ENCODE measurements at places on chromosomes 3 and 15.
A peak's percentile ranks its signal among the peaks of the same experiment; 100 is the strongest.

- no peak for DNase-seq
Measured at GRCh38 chr15:85704720-85705429, 89.8 kb downstream of the KLHL25 start.

DNA sequence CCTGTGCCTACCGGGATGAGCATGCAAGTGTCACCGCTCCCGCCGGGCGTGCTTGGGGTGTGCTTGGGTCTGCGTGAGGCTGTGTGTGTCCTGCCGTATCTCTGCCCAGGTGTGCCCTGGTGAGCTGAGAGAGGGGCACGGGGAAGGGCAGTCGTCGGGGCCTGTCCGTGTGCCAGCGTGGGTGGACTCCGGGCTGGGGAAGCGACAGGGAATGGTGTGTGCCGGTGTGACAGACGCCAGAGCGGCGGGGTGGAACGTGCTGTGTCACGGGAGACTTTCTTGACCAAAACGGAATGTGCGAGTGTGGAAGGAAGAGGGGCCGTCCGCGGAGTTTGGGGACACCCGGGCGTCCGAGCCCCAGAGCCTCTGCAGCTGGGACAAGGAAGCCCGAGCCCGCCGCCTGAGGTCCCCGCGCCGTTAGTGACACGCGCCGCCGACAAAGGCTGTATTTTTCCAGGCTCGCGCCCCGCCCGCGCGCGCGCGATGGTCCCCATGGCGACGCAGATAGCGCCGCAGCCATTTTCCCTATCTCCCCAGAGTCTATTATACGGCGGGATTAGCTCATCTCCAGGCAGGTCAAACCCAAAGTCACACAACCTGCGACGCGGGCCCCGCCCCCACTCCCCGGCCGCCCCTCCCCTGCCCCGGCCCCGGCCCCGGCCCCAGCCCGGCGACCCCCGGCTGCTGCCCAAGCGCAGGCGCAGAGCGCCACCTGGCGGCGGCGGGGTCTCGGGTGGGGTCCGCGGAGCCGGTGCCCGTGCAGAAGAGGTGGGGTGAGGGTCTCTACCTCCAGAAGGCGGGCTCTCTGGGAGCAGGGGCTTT is 4.5 kb upstream of the GATA2 start:
- DNase-seq = peak; percentile 57

DNA sequence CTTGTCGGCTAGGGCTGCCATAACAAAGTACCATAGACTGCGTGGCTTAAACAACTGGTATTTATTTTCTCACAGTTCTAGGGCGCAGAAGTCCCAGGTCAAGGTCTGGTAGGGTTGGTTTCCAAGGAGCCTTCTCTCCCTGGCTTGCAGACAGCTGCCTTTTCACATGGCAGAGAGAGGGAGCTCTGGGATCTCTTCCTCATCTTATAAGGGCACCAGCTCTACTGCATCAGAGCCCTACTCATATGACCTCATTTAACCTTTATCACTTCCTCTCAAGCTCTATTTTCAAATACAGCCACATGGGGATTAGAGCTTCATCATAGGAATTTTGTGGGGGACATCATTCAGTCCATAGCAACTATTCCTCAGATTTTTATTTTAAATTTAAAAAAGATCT is 17.6 kb upstream of the PAQR9 start:
- no peak for DNase-seq

GRCh38 chr15:32120577-32121383 is 90.5 kb downstream of the CHRNA7 start:
- no peak for DNase-seq

DNA sequence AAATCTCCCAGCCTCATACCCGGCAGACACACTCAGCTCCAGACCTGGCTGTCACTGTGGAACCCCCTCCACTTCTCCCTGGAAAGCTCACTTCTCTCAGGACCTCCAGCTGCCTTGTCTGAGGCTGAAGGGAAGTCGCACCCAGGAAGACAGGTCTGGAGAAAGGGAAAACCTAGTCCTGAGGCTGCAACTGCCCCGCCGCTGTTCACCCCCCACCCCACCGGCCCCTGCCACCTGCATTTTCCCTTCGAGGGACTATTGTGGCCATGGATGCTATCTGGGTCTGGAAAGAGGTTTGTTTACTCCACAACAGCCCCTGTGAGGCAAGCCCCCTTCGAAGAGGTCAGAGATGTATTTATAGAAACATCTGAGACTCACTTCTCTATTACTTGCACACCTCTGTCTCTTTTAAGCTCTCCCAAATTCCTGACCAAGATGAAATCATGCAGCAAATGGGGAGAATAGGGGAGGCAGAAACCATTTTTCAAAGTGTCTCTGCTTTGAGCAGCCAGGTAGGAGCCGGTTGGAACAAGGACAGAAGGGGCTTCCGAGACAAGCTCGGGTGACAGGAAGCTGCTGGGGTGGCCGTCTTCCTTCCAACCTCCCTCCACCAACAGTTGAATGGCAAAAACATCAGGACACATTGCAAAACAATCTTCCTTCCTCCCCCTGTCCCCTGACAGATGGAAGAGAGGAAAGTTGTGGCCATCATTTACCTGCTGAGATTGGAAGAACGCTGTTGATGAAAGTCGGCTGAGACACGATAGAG is 518 bp downstream of the COLQ start:
- DNase-seq = no peak

GRCh38 chr15:91473894-91474545 is 374.0 kb downstream of the SV2B start:
- no peak for DNase-seq
